ENCODE measurements at places on chromosomes 5 and 9. TPM values are rescaled to one million over a fixed set of nuclear protein-coding genes. Genes with fewer than 3 reads are reported as not detected.

SARDH gene
- total RNA-seq = 5.9 TPM

ZNF879 gene
- 8.0 TPM for total RNA-seq

OR13C8 gene
- not detected for total RNA-seq

SCGB3A2 gene
- total RNA-seq = not detected

SAXO1 gene
- total RNA-seq = 0.16 TPM

FOXI1 gene
- not detected for total RNA-seq

KCNIP1 gene
- 20.0 TPM for total RNA-seq

AJM1 gene
- 36.3 TPM for total RNA-seq

CCNH gene
- total RNA-seq = 89.1 TPM

KIAA1191 gene
- 161 TPM for total RNA-seq

IRX2 gene
- 0.29 TPM for total RNA-seq

ACER2 gene
- total RNA-seq = 5.1 TPM

CDH6 gene
- total RNA-seq = 20.6 TPM

TLR4 gene
- 32.3 TPM for total RNA-seq

SLC25A48 gene
- 50.3 TPM for total RNA-seq

PCDHB9 gene
- total RNA-seq = 8.6 TPM

All from dorsolateral prefrontal cortex (tissue), 122 donors.